ENCODE measurements at places on chromosomes 3 and 15. TPM values are rescaled to one million over a fixed set of nuclear protein-coding genes. Genes with fewer than 3 reads are reported as not detected.

GRCh38 chr15:83436513-83437158 is 10.5 kb upstream of the SH3GL3 start:
- DNase-seq: no peak

Gene COL6A5
- total RNA-seq: not detected

- no peak for DNase-seq
These were observed 75.6 kb upstream of the MYRIP start for GRCh38 chr3:39733804-39734203.

Gene PTX3
- 0.59 TPM for total RNA-seq

Gene EPHB3
- total RNA-seq: 15.7 TPM

All from PC-9 (cell line).